Upper lobe of left lung (tissue), 6 donors: ENCODE measurements at places on chromosomes 12 and 14. TPM values are rescaled to one million over a fixed set of nuclear protein-coding genes. Genes with fewer than 3 reads are reported as not detected.

Gene GPR162
- 13.3 TPM for total RNA-seq

Gene RNASE3
- total RNA-seq, result 0.43 TPM

Gene VWF
- 360 TPM for total RNA-seq

Gene OVCH1
- total RNA-seq, result 3.1 TPM

DNA sequence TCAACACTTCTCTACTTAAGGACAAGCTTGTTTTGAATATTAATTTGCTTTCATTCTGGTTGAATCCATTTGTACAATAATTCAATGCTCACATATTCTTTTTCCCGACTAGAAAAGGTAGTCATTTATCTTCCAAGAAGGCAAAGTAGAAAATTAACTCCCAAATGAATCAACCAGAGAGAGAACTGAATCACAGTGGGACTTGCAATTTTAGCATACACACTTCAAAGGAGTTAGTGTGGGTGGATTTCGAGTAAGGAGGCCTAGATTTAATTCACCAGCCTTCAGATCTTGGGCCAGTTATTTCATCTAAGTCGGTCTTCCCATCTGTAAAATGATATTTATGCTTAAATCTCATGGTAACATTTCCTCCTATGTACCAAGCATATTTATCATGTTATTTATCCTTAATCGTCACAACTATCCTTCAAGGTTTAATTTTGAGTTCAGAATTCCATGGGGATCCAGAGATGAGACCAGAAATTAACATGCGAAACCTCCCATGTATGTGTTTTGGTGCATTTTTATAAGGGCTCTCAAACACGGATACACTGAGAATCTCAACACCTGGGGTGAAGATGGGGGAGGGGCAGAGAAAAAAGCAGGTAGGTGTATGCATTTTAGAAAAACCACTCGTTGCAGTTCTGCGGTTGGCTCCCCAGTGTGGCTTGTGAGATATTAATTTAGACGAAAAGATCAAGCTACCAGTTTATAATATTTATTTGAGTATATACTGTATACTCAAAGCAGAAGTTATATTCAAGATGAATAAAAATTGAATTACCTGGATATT is 38.9 kb upstream of the IL22 start:
- DNase-seq, result no peak

DNA sequence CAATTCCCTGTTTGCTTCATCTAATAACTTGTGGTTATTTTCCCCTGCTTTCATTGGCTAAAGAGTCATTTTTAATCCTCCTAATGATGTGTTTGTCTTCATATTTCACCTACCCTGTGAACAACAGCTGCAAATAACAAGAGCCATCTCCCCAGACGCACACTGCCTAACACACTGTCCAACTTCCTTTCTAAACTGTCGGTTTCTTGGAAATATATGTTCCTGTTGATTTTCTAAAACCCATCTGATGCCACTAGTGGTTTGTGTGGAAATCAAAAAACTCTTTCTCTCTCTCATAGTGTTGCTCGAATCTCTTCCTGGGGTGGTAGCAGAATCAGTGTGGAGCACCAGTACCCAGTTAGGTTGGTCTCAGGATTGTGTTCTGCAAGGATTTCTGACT is 226.9 kb downstream of the EPS8 start:
- no peak for DNase-seq

- no peak for DNase-seq
Measured at GRCh38 chr12:110826592-110827200, 20.1 kb upstream of the CCDC63 start.

- no peak for DNase-seq
Measured at GRCh38 chr12:51890133-51890464, 2.2 kb downstream of the ANKRD33 start.

- no peak for DNase-seq
Measured at GRCh38 chr12:105840384-105840783, 298.4 kb downstream of the NUAK1 start.

GRCh38 chr14:74518221-74518620 is 24.7 kb downstream of the ISCA2 start:
- DNase-seq, result no peak
